Fibroblast of skin of back (primary cell): ENCODE measurements at places on chromosomes 3 and 15.
A peak's percentile ranks its signal among the peaks of the same experiment; 100 is the strongest.

DNA sequence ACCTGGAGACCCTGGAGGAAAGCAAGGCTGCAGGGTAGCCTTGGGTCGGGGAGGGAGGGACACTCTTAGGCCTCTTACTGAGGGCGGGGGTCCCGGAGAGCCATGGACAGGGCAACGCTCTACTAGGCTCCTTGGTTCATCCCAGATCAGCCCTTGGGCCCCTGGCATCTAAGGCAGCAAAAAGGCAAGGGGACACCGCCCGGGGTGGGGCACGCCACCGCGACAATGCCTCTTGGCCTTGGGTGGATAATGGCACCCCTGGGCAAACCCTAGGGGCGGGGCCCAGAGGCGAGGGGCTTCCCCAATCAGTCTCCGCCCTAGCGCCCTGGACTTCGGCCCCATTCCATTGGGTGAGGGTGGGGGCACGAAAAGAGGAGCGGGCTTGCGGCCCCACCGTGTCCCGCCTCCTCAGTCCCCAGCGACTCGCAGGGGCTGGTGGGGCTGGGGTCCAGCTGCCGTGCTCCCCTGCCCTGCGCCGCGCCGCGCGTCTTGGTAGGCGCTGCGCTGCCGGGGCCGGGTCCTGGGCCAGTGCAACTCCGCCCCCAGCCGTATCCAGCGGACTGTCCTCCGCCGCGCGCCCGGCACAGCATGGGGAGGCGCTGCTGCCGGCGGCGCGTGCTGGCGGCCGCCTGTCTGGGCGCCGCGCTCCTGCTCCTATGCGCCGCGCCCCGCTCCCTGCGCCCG, at the start of gene CHST13:
Gene CHST13 (plus strand): TSS at position 411 of the 684 bp plus-strand sequence. CDS start 178 bp downstream, at position 589.
- DNase-seq: peak; percentile 50

DNA sequence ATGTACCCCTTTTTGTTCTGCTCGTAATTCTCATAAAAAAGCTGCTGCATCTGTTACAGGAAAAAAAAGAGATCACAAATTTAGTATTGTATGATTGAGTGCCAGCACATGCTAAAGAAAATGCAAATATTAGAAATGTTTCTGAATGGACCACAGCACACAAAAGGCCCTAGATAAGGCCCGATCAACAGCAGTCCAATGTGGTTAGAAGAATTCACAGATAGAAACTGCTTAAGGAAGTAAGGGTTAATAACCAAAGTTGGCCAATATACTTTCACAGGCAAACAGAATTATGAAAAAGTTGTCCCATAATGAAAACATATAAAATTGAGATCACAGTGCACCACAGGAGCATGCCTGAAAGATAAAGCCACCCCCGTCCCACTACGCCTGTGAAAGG, 72.9 kb downstream of the CHSY1 start:
- DNase-seq: no peak

DNA sequence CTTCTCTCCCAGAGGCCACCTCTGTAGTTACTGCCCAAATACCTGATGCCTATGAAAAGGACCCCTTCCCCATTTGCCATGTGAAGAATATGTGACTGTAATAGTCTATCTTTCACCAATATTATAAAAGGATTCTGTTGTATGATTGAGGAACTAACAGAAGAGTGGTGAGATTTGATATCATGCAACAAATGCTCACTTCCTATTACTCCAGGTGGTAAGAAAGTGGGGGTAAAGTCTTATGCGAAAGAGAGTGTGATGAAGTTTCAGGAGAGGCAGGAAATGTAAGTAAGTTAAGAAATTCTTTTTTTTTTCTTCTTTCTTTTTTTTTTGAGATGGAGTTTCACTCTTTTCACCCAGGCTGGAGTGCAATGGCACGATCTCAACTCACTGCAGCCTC, 24.4 kb upstream of the RAP2B start:
- DNase-seq: no peak

- DNase-seq: peak; percentile 81
These were observed 169.7 kb downstream of the KCNMB2 start for GRCh38 chr3:178705925-178706324.

GRCh38 chr3:171878461-171879225, 35.5 kb downstream of the TMEM212 start:
- DNase-seq: peak; percentile 42

DNA sequence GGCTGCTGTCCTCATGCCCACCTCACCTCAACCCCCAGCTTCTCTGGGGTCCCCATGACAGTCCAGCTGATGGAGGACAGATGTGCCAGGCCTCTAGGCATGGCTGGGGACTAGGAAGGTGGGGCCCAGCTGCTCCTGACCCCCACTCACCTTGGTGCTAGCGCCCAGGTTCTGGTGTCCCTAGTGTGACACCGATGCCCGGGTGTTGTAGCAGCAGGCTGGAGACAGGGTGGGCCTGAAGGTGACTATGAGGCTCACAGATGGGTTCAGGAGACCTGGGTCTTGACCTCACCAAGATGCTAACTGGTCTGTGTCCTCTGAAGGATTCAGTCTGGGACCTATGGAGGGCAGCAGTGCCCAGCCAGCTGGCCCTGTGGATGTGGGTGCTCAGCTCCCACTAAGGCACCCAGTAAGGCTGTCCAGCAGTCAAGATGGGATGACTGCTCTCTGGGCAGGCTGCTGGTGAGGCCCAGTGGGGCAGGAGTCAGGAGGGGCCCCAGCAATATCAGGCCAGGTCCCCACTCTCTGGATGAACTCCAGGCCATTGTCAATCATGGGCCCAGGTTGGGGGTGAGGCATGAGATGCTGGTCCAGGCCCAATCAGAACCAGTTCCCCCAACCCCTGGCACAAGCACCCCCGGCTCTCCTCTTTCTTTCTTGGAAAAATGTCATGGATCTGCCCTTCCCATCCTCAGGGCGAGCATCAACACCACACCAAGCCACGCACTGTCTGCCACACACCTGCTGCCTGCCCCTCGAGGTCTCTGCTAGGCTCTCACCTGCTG, 33.0 kb downstream of the ALDH1L1 start:
- DNase-seq: no peak

DNA sequence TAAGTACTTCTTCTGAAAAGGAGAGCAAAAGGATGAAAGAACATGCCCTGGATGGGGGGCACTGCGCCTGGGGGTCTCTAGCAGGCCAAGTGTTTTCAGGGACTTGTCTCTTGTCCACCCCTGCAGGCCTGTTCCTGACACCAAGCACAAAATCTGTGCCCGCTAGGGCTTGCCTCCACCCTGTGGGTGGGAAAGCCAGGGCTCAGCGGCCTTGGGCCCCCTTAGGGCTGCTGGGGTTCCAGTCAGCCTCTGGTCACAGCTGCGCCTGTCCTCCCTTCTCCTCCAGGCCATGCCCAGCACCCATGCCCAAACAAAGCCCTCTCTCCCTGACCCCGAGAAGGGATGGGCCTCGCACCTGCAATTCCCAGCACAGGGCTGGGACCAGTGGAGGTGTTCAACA, 71.1 kb upstream of the TRPM1 start:
- DNase-seq: no peak

DNA sequence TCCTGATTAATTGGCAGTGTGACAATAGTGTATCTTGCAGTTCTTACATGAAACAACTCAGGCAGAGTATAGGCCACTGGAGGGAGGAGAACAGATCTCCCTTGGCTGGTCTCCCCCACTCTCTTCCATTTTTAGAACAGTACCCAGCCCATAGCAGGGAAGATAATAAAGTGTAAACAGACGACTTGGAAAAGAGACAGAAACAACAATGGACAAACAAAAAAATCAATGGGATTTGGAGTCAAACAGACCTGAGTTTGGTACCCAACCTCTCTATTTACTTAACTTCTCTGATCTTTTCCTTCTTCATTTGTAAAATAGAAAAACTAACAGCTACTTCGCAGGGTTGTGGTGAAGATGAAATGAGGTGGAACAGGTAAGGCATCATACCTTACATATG, 58.7 kb upstream of the SNTN start:
- DNase-seq: no peak

DNA sequence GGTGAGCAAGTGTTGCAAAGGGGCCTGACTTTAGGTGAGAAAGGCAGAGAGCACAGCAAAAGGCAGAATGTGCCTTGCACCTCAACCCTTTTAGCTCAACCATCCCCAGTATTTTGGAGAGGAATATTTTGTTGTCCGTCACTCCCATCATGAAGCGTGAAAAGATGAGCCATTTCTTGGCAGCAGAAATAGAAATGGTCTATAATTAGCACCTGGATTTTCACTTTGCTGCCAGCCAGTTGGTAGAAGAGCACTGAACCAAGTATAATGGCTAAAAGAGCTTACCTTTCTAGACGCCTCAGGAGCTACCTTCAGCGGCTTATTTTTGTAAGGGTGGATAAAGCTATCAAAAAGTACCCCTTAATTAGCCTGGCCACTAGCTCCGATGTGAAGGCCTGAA, 406.7 kb downstream of the OCA2 start:
- DNase-seq: no peak

DNA sequence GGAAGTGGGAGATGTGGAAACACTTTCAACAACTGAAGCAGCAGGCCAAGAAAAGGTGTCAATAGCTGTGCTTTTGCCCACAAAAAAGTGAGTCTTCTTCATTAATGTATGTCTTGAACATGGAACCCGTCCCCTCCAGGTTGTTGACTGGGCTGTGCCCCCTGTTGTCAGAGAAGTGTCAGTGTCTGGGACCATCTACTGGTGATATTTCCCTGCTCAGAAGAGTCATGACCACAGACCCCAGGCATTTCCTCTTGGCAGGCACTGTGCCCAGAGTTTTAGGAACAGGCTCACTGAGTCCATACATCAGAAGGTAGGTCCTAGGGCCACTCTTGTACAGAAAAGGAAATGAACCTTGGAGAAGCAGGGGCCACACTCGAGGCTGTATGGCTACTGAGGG, 54.8 kb upstream of the LARS2 start:
- DNase-seq: peak; percentile 67

GRCh38 chr15:92429378-92430068, 35.8 kb downstream of the ST8SIA2 start:
- DNase-seq: peak; percentile 92

DNA sequence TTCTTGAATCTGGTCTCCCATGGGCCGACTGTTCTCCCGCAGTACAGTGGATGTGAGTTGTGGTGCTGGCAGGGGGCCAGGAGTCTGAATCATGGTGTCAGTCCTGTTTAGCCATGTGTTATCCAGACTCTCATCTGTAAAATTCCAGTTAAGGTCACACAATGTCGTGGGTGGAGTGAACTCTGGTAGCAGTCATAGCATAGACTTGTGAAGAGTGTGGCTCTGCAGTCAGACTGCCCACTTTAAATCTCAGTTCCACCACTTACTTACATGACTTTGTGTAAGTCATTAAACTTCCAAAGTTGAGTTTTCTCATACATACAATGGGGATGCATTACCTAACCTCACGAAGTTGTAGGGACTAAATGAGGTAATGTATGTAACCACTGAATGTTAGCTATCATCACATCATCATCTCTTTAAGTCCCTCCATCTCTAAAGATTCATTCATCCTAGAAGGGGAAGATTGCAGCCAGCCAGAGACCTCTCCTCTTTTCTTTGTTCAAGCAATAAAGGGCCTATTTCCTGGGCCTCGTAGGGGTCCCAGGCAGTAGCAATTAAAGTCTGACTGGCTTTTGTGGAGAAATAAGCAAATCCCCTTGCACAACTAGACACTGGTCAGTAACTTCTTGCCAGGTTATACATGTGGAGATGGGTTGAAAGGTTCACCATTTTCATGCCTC, 93.9 kb downstream of the PCCB start:
- peak; percentile 92 for DNase-seq

DNA sequence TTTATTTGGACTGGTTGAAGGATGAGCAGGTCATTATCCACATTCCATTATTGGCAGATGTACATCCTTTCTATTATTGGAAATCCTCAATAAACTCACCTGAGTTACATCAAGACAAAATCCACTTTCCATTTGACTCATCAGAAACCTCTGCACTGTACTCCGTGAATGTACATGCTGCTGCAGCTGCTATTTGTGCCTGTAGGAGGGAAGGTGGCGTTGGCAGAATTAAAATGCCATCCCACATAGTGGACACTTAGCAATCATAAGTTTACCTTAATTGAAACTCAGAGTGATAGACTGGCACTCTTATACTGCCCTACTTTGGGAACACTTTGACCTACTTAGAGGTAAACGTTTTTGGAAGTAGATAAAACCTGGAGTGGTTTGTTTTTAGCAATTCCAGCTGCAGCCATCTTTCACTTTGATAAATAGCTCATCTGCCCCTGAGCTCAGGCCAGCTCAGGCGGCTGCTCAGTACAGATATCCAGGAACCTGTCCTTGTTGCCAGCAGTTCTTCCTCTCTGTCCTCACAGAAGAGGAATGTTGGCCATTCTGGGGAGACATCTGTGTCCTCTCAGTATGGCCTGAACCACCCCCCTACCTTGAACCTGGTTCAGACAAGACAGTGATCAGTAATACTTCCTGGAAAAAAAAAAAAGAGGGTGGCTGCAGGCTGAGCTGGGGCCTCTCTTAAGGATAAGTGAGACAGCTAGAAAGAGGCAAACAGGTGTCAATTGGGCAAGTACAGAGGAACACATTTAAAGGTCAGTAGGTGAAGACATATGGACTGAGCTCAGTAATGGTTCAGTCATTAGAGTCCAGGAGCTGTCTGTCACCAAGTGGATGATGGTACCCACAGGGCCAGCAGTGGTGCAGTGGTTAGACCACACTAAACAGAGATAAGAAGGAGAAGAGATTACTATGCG, 153.4 kb upstream of the UMPS start:
- no peak for DNase-seq

DNA sequence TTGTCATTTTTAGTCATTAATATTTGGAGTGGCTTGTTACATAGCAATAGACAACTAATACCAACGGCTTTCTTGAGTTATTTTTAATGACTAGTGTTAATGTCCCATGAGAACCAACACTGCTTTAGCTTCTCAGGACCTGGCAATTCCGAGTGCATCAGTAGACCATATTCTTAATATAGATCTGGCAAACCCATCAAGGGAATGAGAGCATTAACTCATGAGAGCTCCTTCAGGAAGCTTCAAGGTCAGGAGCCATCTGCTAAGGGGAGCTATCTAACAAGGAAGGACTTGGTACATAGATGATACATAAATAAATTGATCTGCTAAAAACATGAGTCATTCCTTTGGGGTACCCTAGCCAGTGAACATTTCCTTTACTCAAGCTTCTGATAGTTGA, 122.6 kb upstream of the EPHA3 start:
- no peak for DNase-seq

- no peak for DNase-seq
These were observed 7.8 kb downstream of the FEZF2 start for GRCh38 chr3:62365391-62366125.

- no peak for DNase-seq
These were observed 289.5 kb upstream of the GRM7 start for GRCh38 chr3:6571448-6571847.

DNA sequence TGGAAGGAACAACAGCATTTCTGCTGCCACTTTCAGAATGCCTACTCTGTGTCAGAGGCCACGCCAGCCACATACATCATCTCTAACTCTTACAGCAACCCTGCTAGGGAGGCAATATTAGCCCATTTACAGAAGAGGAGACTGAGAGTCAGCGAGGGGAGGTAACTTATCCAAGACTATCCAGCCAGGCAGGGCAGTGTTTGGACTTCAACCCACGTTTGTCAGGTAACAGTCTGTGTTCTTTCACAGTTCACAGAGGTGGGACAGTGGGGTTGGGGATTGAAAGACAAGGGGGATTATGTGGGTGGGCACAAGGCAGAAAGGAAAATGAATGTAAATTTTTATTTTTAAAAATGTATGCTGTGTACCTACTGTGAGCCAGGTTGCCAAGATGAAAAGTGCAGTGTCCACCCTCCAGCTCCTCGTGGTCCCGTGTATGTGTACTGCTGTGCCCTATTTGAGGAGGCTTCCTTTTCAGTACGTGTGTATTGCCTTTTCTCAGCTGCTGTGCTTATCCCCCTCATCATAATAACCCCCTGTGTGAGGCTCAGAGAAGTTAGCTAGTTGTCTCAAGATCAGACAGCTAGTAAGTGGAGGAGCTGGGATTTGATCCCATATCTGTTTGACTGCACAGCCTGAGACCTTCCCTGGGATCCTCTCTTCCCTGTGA, 16.5 kb upstream of the ATP2B2 start:
- no peak for DNase-seq

- DNase-seq: peak; percentile 34
These were observed 740 bp upstream of the NSMCE3 start for GRCh38 chr15:29270169-29270955.
